Transverse colon (tissue), 4 donors: ENCODE measurements at places on chromosomes 13 and 19.
A peak's percentile ranks its signal among the peaks of the same experiment; 100 is the strongest.

- no peak for DNase-seq
These were observed 42.3 kb downstream of the CD320 start for GRCh38 chr19:8265872-8266271.

DNA sequence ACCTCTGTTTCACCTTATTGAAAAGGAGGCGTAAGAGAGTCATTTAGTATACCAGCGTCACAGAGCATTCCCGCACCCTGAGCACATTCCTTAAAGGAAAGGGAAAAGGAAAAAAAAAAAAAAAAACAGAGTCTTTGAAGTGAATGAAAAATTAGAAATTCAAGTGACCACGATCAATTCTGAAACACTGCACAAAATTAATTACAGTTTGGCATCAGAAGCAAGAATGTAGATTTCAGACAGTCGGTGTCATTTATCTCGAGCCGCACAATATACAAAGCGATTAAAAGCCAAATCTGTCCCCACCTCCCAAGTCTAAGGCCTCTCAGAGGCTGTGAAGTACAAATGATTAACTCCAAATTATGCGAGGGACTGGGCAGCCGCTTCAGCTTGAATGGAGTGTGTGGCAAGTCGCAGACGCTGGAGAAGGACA is 173.7 kb upstream of the ZNF507 start:
- no peak for DNase-seq

DNA sequence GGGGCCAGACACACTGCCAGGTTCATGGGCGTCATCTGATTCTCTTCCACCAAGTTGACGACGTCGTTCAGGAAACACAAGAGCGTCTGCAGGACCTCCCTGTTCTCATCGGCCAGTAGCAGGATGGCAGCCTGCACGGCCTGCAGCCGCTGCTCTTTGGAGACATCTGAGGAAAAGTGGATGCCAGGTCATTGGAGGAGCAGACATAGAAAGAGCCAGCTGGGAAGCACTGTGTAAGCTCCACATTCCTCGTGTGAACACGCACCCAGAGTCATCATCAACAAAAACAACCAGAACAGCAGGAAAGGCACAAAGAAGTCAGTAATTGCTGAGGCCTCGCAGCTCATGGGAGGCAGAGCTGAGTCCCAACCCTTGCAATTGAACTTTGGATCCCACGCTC is 96.5 kb downstream of the KL start:
- no peak for DNase-seq

GRCh38 chr19:21947775-21948174 is 63.0 kb downstream of the ZNF208 start:
- DNase-seq = no peak

GRCh38 chr19:926323-926588 is 421 bp downstream of the ARID3A start:
- no peak for DNase-seq

- peak; percentile 96 for DNase-seq
These were observed at the start of gene ZNF225 for GRCh38 chr19:44113138-44113783. TSS of gene ZNF225 (plus strand) at chr19:44113399. CDS start at chr19:44115828, 2,429 bp downstream.

DNA sequence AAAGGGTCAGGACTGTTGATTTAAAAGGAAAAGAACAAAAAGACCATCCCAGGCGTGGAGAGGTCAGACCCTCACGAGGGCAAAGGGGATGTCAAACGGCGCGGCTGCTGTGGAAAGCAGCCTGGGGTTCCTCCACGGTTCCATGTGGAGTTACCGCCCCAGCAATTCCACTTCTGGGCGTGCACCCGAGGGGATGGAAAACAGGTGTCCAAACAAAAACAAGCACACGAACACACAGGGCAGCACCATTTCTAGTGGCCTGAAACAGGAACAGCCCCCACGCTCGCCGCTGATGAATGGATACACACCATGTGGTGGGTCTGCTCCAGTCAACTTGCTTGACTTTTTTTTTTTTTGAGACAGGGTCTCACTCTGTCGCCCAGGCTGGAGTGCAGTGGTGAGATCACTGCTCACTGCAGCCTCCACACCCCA is 11.2 kb downstream of the AP3D1 start:
- no peak for DNase-seq

GRCh38 chr13:110330491-110331011 is 23.5 kb downstream of the COL4A2 start:
- no peak for DNase-seq

GRCh38 chr13:31015199-31015598 is 82.7 kb downstream of the TEX26 start:
- no peak for DNase-seq

DNA sequence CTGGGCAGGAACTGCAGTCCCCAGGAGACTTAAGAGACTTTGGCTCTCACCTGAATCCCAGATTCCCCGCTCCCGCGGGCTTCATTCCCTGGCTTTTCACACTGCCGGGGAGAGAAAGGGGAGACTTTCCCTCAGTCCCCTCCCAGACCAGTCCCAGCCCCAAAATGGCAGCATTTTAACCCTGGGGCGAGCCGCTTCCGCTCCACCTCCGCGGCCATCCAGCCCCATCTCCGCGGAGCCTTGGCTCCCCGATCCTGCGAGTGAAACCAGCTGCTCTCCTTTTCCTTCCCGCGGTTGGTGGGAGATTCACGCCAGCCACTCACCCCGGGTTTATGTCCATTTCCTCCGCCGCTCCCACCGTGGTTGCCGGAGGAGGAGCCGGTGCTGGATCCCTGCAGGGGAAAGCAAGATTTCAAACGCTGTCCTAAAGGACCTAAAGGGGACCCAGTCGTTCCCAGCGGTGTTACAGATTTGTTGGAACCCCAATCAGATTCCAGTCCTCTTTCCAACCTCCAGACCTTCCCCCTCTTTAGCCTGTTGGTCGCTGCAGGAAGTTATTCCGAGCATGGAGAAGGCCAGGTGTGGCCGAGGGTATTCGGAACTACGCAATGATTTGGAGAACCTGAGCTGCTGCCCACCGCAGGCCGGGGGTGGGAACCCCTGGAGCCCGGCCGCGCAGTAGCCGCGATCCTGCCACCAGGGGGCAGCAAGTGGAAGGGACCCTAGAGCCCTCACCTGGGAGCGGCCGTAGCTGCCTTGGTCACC is 3.4 kb downstream of the DMKN start:
- peak; percentile 86 for DNase-seq

DNA sequence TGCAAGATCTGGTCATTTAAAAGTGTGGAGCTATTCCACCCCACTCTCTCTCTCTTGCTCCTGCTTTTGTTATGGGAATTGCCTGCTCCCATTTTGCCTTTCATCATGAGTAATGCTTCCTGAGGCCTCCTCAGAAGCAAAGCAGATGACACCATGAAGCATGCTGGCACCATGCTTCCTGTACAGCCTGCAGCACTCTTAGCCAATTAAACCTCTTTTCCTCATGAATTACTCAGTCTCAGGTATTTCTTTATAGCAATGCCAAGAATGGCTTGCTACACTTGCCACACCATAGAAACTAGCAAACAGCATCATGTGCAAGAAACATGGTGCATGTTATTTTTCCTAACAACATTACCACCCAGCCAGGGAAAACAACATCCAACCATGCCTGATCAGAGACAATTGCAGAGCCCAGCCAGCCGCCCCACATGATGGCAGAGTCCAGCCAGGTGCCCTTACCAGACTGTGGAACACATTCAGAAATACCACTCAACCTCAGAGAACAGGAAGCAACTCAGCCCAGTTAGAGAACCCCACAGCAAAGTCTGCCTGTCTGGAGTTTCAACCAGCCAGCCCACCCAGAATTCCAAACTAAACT is 36.9 kb downstream of the SYDE1 start:
- no peak for DNase-seq

DNA sequence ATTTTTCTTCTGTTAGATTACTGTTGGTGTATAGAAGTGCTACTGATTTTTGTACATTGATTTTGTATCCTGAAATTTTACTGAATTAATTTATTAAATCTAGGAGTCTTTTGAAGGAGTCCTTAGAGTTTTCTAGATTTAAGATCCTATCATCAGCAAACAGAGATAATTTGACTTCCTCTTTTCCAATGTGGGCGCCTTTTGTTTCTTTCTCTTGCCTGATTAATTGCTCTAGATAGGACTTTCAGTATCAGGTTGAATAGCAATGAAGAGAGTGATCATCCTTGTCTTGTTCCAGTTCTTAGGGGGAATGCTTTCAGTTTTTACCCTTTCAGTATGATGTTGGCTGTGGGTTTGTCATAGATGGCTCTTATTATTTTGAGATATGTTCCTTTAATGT is 5.6 kb upstream of the CD33 start:
- DNase-seq = no peak

DNA sequence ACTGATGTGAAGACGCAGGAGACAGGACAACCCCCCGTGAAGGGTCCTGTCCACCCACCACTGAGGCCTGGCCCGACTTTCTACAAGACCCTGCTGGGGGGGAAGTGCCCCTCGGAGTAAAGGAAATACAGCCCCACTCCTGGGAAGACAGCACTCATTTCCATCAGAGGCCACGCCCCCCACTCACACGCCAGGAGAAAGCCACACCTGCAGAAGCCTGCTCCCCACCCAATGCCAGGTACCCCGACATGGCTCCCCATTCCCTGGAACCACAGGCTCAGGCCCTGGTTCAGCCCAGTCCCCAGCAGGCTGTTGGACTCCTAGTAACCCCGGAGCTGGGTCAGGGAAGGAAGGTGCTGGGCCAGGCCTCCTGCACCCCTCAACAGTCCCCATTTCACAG is 10.9 kb upstream of the ATP8B3 start:
- no peak for DNase-seq

GRCh38 chr19:1599460-1599846 is 5.8 kb downstream of the UQCR11 start:
- no peak for DNase-seq

- DNase-seq = no peak
These were observed 1525.0 kb upstream of the MIR17HG start for GRCh38 chr13:89822467-89822866.

DNA sequence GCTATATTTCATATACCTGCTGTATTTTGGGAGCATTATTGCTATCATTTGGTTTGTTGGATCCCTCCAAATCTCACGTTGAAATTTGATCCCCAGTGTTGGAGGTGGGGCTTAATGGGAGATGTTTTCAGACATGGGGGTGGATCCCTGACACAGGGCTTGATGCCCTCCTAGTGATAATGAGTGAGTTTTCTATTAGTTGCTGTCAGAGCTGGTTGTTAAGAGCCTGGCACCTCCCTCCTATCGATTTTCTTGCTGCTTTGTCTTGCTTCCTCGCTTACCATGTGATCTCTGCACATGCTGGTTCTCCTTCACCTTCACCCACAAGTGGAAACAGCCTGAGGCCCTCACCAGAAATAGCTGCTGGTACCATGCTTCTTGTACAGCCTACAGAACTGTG is 259.9 kb upstream of the STARD13 start:
- DNase-seq = no peak

DNA sequence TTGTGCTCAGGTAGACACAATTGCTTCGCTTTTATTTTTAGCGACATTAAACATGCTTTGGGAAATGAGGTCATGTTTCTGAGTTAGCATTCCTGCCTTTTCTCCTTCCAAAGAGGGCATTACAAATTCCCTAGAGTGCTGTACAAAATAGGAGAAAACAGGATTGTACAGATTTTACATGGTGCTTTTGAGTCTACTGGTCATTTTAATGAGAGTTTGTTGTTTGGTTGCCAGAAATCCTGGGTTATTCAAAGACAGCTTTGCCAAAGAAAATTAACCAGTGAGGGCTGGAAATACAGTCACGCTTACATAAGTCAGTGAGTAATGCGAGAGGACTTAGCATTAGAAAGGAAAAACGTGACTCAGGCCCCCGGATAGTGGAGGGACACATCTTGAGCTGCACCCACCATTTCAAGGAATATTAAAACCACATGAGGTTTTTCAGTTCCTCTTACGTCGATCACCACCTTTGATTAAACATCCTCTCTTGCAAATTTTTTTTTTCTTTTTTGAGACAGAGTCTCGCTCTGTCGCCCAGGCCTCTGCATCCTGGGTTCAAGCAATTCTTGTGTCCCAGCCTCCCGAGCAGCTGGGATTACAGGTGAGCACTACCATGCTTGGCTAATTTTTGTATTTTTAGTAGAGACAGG is 55.4 kb downstream of the SACS start:
- peak; percentile 19 for DNase-seq

GRCh38 chr13:89227356-89227755 is 1556.2 kb downstream of the SLITRK5 start:
- DNase-seq = no peak

- DNase-seq = no peak
These were observed 94.3 kb downstream of the POSTN start for GRCh38 chr13:37504251-37504650.

GRCh38 chr19:34049944-34050343 is 122.4 kb upstream of the LSM14A start:
- no peak for DNase-seq

- no peak for DNase-seq
These were observed 23.2 kb downstream of the NALCN start for GRCh38 chr13:101393140-101393539.

DNA sequence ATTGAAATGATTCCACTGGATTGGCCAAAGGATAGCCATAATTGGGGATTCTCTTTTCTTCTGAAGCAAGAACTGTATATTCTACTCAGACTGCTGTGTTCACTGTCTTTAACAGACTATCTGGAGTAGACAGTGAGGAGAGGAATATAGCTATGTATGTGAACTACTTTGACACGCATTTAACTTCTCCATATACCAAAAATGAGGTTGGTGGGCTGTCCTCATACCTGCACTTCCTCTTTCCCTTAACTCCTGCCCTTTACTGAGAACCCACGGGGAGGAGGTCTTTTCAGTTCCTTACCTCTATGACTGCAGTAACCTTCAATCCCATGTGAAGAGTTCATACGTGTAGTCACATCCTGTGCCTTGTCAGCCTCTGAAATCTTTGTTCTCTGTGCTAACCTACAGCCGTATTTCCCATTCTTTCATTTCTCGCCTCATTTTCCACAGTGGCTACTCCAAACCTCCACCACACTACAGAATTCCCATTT is 305.8 kb downstream of the MTUS2 start:
- no peak for DNase-seq

GRCh38 chr13:24100188-24100587 is 60.3 kb upstream of the SPATA13 start:
- no peak for DNase-seq

DNA sequence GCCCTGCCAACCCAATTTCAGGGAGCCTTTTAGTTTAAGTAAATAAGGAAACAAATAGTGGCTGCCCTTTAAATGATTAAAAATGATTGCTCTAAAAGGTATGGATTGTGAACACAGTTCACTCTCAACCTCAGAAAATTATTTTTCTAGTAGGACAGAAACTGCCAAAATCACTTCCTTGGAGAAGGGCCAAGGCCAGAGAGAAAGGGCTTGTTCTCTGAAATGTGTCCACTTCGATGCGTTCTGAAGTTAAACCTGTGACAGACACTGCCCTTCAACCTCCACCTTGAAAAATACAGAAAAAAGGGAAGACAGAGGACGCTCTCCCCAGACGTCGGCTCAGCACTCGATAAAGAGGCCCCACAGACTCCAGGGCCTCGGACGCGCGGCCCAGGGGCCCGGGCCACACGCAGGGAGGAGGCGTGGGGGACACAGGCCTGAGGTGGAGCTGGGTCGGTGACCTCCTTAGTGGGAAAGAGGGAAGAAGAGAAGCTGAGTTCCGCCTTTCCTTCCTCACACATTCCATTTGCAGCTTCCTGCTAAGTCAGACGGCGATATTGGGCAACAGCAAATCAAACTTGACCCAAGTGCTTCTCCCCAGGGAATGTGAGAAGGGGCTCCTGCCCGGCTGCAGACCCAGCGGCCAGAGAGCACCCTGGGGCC is 63.6 kb downstream of the RASA3 start:
- peak; percentile 14 for DNase-seq

- no peak for DNase-seq
These were observed 211.0 kb downstream of the EFNB2 start for GRCh38 chr13:106324444-106324843.

- DNase-seq = no peak
These were observed 326.0 kb upstream of the SPRY2 start for GRCh38 chr13:80666782-80667552.
